ENCODE measurements at places on chromosomes 6 and 20.

GRCh38 chr20:6519556-6519955, 247.9 kb upstream of the BMP2 start:
- no peak for DNase-seq

DNA sequence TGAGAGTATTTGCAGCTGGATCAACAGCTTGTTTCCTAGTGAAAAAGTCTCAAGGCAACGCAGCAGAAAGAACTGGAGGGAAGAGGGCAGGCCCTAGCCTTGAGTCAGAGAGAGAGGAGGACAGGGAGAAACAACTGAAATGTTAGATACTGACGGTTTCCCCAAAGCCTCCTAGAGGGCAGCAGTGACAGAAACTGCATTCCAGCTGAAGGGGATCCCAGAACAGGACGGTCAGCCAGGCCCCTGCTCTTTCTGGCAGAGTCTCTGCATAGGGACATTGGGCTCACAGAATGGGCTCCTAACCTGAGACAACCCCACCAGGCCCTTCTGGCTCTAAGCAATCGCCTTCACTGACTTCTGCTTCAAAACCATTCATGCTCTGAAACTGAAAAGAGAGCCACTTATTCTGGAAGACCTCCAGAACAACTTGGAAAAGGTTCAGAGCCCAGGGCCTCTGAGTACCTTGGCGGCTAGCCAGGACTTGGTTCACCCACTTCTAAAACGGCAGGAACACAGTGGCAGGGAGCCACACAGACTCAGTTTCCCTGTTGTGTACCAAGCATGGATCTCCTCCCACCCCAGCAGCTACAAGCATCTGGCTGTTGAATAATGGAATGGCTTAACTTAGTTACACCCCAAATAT, 72.9 kb downstream of the PSMB1 start:
- DNase-seq = no peak

- no peak for DNase-seq
These were observed 34.4 kb upstream of the ARHGAP18 start for GRCh38 chr6:129744201-129744879.

DNA sequence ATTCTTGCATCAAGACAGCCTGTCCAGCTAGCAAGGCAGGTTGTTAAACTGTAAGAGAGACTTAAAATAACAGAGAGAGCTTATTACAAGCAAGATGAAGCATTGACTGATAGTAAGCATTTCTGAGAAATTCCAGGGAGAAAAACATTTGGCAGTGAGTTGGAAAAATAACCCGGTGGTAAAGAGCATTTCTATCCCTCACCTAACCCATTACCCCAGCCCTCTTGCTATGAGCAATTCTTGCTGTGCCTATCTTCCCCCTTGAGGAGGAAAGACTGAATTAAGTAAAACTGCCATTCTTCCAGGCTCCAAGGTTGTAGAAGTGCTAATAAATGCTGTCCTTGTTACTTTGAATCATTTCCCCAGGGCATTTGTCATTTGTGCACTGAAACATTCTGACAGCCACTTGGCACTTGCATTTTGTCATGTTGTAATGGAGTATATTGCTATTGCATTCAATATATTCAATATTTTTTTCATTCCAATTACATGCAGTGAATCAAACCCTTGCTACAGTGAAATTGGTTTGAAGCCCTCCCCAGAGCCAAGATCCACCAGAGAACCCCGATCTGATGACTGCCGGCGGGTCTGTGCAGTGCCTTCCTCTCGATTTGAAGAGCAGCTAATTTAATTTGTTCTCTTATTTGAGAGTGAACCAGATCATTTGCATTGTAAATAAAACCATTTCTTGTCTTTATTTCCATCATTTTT, 291.1 kb downstream of the HIVEP2 start:
- DNase-seq = no peak

DNA sequence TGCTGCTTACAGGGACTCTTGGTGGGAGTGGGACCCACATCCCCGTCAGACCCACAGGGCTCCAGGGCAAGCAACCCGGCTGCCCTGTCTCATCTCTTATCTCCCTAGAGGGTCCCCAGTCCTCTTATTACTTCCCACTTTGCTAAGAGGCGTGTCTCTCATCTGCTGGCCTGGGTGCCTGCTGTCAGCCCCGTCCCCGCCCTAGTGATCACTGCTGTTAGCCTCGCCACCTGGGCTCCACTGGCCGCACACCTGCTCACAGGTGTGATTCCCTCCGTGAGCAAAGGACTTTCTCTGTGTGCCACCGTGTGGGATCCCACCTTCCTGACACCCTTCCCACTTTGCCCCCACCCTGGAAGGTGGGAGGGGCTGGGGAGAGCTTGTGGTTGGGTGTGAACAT, 57.6 kb downstream of the TCP11 start:
- DNase-seq = no peak

- DNase-seq = no peak
These were observed 144.8 kb upstream of the PHACTR3 start for GRCh38 chr20:59459586-59459985.

DNA sequence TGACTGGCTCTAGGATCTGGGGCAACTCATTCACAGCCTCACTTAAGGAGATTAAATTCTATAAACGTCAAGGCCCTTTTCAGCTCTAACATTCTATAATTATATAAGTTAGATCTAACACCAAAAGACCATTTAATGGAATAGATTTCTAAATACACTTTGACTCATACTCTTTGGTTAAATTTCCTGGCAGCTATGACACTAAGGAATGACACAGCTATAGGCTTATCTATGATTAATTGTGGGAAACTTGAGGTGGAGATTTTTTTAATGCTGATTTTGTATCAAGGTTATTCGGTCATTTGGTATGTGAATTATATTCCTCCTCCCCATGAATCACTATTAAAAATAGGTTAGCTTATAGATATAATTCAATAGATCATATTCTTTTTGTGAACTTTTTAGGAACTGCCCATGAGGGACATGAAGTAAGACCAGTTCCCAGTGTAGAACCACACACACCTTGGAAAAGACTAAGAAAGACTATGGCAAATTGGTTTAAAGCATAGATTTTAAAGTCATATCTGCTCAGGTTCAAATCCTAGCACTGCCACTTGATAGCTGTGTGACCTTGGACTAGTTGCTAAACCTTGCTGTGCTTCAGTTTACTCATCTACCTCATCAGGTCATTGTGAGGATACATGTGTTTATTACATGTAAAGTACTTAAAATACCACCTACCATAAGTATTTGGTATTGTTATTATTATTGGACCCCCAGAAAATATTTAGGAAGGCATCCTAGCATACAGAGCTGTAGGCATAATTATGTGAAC, 116.0 kb downstream of the CRYBG1 start:
- no peak for DNase-seq

DNA sequence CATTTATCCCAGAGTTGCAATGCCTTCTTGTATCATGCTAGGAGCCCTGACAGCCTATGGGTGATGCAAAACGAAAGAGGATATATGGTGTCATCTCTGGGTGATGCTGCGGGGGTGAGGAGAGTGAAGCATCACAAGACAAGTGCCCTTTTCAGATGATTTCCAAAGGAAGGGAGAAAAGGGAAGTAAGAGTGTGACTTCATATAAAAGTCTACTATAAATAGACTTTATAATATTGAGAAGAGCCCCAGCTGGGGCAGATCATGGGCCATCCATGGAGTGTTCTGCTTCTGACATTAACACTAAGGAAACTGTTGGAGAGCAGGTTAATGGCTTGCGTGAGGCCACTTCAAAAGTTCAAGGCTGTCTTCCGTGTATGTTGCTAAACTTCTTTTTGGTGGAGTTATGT, 4.4 kb downstream of the CD83 start:
- no peak for DNase-seq

GRCh38 chr6:154229786-154230185, 126.8 kb downstream of the IPCEF1 start:
- no peak for DNase-seq
